ENCODE measurements at places on chromosomes 16 and 17.

DNA sequence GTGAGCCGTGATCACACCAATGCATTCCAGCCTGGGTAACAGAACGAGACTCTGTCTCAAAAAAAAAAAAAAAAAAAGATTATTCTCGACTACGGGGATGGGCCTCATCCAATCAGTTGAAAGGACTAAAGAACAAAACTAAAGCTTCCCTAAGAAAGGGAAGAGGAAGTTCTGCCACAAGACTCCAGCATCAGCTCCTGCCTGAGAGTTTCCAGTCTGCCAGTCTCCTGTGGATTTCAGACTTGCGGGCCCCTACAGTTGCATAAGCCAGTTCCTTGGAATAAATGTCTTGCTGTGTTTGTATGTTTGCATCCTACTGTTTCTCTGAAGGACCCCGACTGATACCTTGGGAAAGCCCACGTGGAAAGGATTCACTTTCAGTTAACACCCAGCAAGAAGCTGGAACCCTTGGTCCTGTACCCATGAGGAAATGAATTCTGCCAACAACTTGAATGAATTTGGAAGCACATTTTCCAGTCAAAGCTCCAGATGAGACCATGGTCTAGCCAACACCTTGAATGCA, 26.3 kb upstream of the FZD2 start:
- DNase-seq, result no peak

DNA sequence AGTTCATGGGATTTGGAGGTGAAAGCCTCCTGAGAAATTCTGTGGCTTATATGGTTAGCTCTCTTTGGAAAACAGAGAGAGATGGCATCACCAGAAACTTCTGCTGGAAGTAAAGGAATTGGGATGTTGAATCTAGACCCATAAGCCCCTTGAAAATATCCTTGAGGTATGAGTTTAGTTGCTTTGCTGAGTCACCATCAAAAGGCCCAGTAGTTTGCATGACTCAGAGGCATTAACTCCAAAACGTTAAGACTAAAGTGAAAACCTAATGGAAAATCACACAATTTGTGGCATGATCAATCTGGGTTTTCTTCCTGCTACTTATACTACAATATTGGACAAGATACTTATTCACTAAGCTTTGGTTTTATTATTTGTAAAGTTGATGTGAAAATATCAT, 349.2 kb upstream of the SALL1 start:
- DNase-seq, result no peak

- no peak for DNase-seq
These were observed 249.3 kb downstream of the CEP112 start for GRCh38 chr17:65942592-65942991.

DNA sequence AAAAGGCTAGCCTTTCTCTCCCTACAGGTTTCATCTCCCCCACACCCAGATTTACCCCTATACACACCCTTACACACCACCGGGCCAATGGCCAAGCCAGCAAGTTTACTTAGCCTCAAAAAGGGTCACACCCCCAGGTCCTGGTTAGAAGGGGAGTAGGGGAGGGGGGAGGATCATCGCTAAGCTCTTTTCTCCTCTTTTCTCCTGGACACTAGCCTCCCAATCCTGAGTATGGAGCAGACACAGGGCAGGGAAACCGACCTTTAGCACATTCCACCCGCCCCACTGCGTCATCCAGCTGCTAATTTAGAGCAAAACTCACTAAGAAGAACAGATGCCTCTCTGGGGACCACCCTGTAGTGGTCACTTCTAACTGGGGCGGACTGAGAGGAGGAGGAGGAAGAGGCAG, 4.4 kb downstream of the ACLY start:
- DNase-seq, result no peak

DNA sequence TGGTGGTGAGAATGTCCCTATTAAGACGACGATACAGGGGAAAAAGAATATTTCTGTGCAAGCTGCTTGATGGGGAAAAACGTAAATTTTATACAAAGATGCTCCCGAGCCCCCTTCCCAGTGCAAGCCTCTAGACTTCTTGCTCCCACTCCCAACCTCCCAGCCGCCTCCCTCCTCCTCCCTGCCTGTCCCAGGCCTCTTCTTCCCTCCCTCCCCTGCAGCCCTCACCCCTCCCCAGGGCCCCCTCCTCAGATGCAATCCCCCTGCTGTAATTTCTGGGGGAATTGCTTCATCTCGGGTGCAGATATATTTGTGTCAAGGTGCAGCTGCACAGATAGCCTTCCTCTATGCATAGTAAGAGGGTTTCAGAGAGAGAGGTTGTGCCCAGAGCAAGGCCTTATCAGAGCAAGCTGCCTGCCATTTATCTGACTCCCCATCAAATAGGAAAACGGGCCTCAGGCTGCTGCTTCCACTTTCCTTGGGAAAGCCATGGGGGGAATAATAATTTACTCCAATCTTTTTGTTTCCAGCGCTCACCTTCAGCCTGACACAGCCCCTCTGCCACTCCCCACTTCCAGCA, 47.4 kb upstream of the LHX1 start:
- peak; percentile 24 for DNase-seq

- no peak for DNase-seq
These were observed 317 bp downstream of the TEFM start for GRCh38 chr17:30905742-30906100.

DNA sequence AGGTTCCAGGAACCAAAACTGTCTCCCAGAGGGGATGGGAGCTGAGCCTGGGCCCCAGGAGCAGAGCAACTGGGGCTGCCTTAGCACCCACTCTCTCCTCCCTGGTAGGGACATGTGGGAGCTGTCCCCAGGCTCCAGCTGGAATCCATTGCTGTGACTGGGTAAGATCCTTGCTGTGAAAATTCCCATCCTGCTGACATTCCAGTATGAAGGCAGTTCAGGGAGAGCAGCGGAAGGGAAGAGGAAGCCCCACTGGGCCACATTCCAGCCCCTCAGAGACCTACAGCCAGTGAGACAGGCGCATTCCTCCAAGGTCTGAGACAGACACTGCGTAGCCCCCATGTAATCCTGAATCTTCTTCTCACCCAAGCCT, 24.2 kb downstream of the MYO18A start:
- DNase-seq, result no peak

DNA sequence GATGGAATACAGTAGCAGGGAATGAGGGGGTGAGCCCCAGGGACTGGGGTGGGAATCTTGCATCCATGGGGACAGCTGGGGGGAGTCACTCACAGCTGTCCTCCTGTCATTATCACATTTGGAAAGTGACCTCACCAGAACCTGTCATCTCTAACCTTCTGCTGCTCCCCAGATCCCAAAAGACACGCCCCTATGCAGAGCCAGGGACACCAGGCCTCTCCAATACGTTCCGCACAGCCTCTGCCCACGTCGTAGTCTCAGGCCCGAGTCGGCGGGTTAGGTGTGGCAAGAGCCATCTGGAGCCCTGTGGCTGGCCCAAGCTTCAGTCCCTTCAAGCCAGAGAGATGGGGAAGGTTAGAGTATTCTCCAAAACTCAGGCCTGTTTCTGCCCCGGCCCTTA, 214.3 kb downstream of the ENGASE start:
- DNase-seq, result no peak

DNA sequence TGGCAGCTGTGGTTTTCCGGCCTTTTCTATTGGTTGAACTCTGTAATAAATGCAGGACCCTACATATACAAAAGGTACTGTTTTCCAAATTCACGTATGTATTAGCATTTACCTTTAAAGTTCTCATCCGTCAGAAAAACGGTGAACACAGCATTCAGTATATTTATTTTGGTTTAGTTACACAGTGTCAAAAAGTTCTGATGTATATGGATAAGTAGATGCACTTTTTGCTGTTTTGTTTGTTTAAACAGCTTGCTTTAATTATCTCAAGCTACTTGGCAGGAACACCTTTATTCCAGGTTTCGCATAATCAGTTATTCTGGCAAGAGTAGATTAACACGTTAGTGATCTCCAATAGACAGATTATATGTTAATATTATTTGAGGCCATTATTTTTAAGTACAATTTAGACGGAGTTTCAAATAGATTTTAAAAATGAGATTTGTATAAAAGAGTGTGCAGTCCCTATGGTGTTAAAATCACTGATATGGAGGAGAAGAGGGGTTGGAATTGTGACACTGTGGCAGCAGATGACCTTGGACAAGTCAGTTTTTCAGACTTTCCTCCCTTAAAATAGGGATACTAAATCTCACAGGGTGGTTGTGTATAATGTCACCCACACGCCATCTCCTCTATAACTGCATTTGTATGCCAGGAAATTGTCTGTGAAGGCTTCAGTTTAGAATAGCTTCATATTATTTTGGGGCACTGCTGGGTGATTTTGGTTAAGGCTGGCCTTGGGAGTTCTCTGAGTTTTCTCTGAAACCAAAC, 2.1 kb downstream of the HERPUD1 start:
- DNase-seq, result no peak

GRCh38 chr16:48373258-48374029, 11.8 kb downstream of the SIAH1 start:
- DNase-seq, result no peak

- no peak for DNase-seq
These were observed 1253.7 kb upstream of the CDH8 start for GRCh38 chr16:63289834-63290460.

- no peak for DNase-seq
These were observed 24.1 kb upstream of the SPNS3 start for GRCh38 chr17:4409659-4410058.

Measured in CMK (cell line).